ENCODE measurements at places on chromosomes 6 and 20.
A peak's percentile ranks its signal among the peaks of the same experiment; 100 is the strongest.

- DNase-seq = no peak
These were observed 7.0 kb downstream of the B4GALT5 start for GRCh38 chr20:49706630-49707091.

DNA sequence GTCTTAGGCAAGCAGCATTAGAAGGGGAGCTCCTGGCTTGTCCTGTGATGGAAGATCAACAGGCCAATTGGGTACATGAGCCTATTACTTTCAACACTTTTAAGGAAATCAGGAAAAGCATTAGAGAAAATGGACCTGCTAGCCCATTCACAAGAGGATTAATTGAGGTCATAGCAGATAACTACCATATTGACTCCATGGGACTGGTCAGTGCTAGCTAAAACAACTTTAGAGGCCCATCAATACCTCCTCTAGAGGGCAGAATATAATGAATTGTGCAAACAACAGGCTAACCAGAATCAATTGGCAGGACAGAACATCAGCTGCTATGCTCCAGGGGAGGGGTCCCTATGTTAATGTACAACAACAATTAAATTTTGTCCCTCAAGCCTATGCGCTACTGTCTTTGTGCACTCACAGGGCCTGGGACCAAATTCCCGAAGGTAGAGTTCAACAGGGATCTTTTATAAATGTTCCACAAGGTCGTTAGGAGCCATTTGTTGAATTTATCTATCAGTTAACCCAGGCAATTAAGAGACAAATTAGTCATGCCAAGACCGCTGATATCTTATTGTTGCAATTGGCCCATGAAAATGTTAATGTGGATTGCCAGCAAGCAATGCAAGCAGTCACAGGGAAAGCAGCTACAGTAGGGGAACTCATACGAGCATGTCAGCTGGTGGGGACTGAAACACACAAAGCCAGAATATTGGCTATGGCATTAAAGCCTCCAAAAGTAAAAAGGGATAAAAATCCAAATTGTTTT lies 106.6 kb upstream of the BTN3A2 start:
- no peak for DNase-seq

GRCh38 chr20:44109951-44110361 lies 77.0 kb downstream of the JPH2 start:
- no peak for DNase-seq

- no peak for DNase-seq
These were observed 4.9 kb downstream of the MAPK13 start for GRCh38 chr6:36135053-36135731.

DNA sequence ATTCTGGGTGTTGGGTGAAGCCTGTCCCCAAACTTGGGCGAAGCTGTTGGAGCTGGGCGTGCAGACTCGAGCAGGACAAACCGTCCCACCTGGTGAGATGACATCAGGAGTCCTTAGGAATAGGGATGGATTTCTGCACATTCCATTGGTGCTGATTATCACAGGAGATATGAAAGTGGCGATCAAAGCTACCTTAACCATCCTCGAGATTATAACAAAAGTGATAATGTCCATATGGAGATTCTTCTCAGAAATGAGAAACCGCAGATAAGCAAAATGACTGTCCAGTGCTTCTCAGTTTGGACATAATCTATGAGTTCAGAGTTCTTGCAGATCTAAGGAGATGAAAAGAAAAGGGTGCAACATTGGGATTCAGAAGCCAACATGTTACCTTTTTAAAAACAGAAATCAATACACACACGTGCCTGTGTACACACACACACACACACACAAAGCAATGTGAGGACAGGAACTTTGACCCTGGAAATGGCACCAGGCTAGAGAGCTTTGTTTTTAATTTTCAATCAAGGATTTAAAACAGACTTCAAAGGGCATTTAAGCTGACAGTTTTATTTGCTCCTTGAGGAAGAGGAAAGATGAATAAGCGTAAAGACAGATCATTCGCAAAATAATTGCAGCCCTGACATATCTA lies 165.4 kb downstream of the CD83 start:
- no peak for DNase-seq

- DNase-seq = no peak
These were observed 107.9 kb upstream of the FLRT3 start for GRCh38 chr20:14445310-14445709.

- no peak for DNase-seq
These were observed 215.0 kb downstream of the TBC1D7 start for GRCh38 chr6:13113376-13113775.

DNA sequence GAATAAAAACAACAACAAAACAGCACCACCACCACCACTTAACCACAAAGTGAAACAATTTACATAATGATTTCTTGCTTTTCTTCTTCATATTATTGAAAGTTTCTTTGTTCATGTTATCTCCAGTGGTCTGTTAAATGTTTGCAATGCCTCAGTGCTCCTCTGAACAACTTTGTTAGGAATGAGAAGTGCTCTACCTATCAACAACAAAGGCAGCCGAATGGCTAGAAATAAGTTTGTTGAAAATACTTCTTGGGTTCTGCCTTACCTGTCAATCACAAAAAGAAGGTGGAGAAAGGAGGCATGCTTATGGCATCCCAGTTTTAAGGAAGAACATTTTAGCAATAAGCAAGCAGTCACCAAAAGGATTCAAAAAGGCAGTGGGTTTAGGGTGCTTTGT lies 490.2 kb downstream of the PRKN start:
- no peak for DNase-seq

DNA sequence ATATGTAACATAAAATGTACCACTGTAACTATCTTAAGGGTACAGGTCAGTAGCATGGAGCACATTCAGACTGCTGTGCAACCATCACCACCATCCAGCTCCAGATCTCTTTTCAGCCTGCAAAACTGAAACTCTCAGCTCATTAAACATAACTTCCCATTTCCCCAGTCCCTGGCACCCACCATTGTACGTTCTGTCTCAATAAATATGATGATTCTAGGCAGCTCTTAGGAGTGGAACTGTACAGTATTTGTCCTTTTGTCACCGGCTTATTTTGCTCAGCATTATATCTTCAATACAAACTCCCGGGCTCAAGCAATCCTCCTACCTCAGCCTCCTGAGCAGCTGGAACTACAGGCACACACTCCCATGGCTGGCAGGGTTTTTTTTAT lies 1.5 kb downstream of the ZC3H12D start:
- DNase-seq = no peak

DNA sequence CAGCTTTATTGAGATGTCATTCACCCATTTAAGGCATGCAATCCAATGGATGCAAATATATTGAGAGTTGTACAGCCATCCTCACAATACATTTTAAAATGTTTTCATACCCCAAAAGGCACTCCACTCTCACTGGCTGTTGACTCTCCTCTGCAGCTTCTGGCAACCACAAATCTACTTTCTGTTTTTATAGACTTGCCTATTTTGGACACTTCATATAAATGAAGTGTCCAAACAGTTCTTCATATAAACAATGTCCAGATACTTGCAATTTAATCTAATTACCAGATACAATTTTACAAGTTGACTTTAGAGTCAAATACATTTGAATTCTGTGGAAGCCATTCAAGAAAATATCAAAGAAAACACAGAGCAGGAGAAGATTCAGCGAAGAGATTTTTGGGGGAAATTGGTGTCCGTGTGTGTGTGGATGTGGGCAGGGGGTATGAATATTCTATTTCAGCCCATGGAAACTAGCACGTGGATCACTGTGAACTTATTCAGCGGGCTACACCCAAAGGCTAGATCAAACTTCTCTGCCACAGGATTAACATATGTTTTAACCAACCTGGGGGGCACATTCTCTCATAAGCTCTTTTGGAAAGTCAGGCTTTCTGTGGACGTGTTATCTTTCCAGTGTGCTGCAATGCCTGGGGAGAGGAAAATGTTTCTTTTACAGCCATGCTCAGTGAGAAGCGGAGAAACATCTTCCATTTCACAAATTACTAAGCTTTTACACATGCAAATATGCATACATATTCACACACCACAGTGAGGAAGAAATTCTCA lies 73.9 kb downstream of the PLG start:
- no peak for DNase-seq

DNA sequence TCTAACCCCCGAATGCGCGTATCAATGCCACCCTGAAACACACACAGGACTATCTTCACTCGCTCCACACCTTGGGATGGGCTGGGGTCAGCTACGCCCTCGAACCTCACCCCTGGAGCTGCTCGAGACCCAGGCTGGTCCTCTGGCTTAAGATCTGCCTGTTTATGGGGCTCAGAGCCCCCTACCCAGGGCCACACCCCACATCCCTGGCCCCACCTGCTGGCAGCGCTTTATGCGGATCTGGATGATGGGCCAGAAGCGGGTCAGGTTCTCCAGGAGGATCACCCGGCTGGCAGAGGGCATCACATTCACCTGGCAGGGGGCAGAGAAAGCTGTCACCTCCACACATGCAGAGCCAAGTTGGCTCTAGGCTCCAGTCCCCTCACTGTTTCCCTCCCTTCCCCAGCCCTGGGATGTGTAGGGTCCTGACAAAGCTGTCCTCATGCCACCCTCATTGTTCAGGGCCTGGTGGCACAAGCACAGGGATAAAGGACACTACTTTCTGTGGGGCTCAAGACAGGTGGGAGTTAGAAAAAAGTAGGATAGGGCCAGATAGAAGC lies 8.2 kb downstream of the CUL7 start:
- DNase-seq = no peak

- DNase-seq = no peak
These were observed 525 bp upstream of the MAK start for GRCh38 chr6:10838794-10839333.

- DNase-seq = no peak
These were observed 15.7 kb upstream of the CGA start for GRCh38 chr6:87110636-87111035.

GRCh38 chr6:121765060-121765459 lies 329.6 kb downstream of the GJA1 start:
- DNase-seq = no peak

- DNase-seq = peak; percentile 17
These were observed 30.0 kb downstream of the CDKAL1 start for GRCh38 chr6:20564269-20564668.

DNA sequence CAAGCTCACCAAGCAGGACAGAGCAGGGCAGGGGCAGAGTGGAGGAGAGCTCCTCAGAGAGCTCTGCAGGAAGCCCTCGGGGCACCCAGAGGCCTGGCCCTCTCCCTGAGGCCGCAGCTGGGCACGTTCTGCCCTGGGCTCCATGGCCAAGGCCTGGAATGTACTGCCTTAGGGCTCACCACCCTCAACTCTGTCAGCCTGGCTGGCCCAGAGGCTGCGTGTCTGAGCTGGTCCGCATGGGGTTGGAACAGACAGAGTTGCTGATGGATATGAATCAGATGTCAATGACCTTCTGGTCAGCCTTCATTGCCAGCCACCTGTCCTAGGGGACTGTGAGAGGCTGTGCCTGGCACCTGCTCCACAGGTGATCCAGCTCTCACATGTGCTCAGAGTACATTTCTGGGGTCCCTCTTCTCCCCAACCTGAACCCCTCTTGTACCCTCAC lies 33.2 kb upstream of the PCMTD2 start:
- no peak for DNase-seq

DNA sequence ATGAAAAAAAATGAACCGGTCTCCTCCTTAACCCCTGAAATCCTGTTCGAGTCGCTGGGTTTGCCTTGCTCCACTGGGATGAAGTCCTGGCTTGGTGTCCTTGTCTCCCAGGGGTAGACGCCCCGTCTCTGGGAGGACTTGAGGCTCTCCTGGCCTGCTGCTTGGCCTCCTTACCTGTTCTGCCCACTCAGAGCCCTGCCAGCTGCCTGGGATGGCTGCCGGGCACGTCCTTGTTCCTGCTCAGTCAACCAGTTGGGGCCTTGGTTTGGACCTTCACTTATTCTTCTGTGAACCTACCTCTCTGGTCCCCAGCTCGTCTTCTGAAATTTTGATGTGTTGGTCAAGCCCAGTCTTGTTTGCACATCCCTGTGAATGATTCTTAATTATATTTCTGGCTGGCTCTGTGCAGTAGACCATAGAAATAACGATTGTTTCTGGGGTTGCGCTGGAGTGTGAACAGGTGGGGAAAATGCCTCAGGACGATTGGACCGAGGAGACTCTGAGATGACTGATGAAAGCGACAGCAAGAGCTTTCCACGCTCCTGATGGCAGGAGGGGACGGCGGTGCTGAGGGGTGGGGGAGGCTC lies 126.5 kb upstream of the ESR1 start:
- no peak for DNase-seq

GRCh38 chr6:128239146-128239545 lies 281.3 kb downstream of the PTPRK start:
- no peak for DNase-seq

GRCh38 chr6:134669485-134669884 lies 280.4 kb downstream of the ALDH8A1 start:
- DNase-seq = no peak

GRCh38 chr6:160788806-160789205 lies 86.8 kb downstream of the PLG start:
- DNase-seq = no peak

DNA sequence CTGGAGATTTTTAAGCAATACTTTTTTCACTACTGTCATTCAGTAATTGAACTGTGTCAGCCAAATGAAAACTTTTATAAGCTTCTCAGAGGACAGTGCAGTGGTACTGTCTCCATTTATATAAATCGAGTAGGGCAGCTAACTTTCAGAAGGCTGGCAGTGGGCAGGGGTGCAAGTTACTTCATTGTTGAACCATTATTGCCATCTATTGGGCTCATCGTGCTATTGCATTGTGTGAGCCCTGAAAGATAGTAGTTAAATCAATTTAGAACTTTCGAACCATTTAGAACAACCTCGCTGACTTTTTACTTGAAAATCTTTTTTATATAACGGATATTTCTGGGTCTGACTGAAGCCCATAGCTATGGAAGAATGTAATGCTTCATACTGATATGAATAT lies 347.8 kb upstream of the PLCB4 start:
- DNase-seq = peak; percentile 24

DNA sequence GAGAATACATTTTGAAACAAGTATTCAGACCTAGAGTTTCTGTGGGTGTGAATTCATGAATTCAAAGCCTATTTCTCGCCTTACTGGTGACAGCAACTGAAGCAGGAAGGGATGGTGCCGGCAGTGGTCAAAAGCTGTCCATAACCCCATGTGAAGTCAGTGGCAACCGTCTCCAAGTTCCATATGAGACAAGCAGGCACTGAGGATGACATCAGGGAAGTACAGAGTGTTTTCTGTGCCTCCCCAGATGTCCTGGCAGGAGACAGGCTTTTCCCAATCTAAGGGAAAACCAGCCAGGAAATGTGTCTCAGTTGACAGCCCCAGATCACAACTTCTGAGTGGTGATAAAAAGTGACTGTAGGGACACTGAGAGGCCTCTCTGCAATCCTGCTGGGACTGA lies 66.6 kb downstream of the HIVEP2 start:
- DNase-seq = no peak

GRCh38 chr6:77173472-77174074 lies 289.7 kb downstream of the HTR1B start:
- DNase-seq = no peak

DNA sequence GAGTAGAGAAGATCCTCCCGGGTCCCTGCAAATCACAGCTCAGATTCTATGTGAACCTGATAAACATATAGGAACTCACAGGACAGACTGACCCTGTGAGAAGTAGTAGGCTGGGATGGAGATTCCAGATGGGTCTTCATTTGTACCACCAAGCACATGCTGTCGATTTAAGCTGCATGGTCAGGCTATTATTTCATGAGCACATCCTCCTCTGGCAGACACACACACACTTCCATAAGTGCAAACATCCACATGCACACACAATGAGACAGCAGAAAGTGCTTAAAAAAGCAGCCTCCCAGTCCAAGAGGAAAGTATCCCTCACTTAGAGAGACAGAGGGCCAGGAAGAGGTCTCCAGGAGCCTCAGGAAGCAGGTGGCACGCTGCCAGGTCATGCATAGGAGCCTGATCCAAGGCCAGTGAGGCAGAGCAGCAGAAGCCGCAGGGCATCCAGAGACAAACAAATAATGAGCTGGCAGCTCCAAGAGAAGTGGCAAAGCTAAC lies 131.8 kb downstream of the UNC5CL start:
- peak; percentile 91 for DNase-seq
